ENCODE measurements at places on chromosomes 7 and 10.

DNA sequence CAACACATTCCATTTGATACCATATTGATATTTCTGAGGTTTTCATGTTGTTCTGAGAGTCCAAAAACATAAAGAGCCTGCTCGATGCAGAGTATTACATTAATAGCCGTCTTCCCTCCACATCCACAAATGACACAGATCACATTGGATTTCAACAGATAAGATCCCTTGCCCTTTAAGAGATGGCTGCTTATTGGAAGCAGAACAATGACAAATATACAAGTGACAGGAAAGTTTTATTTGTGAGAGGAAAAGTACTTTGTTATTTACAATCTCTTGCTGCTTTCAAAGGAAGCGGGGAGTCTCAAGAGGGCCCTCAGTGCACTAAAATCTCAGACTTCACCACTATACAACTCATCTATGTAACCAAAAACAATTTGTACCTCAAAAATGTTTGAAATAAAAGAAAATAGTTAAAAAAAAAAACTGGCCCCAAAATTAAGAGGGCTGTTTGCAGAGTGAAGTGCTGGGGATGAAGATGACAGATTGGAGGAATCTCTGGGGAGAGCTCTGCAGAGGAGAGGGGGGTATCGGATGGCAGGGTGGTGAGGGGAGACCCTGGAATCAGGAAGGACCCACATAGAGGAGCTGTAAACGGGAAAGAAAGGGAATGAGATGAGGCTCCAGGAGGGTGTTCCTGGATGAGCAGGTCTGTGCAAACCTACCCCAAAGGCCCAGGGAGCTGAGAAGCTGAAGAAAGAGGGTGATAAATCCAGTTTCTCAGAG lies 42.5 kb upstream of the ZNF438 start:
- DNase-seq: no peak

DNA sequence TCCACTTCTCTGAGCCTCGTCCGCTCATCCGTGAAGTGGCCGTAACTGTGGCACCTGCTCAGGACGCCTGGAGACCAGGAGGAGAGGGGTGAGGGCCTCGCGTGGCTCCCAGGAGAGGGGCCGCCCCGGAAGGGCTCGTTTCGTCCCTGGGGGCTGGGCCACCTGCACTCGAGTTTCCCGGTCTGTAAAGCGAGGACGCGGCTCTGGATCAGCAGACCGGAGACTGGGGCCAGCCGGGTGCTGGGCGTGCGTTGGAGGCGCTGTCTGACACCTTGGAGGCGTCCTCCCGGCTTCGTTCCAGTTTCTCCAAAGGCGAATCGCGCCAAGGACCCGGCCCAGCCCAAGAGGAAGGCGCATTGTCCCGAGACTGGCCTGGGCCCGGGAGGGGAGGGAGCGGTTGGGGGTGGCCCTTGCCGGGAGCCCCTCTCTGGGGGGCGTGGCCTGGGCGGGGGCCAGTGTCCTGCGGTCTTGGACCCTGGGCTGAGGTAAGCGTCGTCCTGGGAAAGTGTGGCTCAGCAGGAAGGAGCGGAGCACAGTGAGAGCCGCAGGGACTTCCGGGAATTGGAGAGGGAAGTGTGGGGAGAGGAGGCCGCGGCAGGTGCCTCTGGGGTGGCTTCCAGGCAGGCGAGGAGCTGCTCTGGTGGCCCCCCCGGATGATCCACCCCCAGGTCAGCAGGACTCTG lies 89.6 kb downstream of the FOXL3 start:
- DNase-seq: no peak

DNA sequence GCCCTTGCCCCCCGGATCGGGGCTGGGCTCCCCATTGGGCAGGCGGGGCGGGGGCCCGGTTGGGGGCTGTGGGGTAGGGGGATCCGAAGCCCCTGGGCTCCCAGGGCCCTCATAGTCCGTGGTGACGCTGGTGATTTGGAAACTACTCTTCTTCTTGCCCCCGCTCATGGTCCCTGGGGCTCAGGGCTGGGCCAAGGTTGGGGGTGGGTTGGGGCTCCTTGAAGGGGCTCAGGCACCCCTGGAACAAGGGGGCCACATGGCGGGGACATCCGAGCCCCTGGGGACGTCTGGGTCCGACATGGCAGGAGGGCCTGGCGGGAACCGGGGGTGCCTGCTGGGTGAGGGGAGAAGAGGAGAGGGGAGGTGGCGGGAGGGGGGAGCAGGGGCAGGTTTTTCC lies 1.1 kb downstream of the TSC22D4 start:
- DNase-seq: no peak

- no peak for DNase-seq
Observed at GRCh38 chr10:84406561-84406960, 78.2 kb downstream of the CCSER2 start.

- DNase-seq: no peak
Observed at GRCh38 chr7:2734084-2734686, 46.2 kb downstream of the AMZ1 start.

- no peak for DNase-seq
Observed at GRCh38 chr7:151925446-151926335, 30.6 kb upstream of the GALNTL5 start.

GRCh38 chr7:55568613-55569268 lies 3.6 kb downstream of the VOPP1 start:
- DNase-seq: no peak

DNA sequence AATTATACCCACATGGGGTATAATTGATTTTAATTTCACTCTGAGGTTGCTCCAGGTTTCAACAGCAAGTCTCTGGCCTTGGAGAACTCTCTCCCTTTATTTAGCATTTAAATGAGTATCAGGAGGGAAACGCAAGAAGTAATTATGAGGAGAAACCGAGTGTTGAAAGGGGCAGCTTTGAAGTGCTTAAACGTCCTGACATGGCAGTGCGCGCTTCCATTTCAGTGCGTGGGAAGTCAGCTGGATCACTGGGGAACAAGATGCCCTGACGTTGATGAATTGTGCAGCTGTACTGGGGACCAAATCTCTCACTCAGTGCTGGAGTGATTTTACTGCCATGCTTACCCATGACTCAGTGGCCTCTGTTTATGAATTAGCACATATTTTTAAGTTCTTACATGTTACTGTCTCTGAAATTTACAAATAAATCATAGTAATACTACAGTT lies 106.0 kb upstream of the PRR15 start:
- no peak for DNase-seq

DNA sequence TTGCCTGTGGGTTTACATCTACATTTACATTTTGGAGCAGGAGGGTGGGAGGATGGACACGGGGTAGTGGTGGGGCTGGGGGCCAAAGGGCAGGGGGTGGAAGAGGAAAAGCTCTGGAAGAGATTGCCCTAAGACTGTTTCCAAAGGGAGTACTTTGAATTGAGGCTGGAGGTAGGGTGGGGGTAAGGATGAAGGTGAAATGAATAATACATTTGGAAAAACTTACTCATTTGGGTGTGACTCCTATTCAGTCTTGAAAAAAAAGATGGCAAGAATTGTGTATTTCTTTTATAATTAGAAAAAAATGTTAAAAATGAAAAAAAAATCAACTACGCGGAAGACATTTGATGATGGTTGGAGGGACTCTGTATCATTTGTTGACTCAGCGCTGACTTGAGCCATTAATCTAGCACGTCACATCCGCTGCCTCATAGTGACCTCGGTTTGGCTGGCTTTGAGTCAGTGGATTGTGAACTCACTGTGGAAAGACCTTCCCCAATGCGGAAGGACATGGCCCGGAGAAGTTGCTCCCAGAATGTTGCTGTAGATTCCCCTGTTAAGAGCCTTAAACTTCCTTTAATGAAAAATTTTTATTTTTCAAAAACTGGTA lies 2.8 kb downstream of the FAM180A start:
- DNase-seq: no peak

GRCh38 chr10:57102236-57102635 lies 741.2 kb upstream of the ZWINT start:
- no peak for DNase-seq

GRCh38 chr7:131454498-131454897 lies 101.9 kb downstream of the PODXL start:
- no peak for DNase-seq

DNA sequence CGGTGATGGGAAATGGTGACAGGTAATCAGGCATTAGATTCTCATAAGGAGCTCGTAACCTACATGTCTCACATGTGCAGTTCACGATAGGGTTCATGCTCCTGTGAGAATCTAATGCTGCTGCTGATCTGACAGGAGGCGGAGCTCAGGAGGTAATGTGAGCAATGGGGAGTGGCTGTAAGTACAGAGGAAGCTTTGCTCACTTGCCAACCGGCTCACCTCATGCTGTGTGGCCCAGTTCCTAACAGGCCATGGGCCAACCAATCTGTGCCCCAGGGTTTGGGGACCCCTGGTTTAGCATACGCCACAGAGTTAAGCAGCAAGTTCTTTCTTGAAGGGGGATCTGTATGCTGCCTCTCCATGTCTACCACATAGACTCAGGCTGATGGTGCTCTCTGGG lies 133.1 kb downstream of the IQUB start:
- DNase-seq: no peak

DNA sequence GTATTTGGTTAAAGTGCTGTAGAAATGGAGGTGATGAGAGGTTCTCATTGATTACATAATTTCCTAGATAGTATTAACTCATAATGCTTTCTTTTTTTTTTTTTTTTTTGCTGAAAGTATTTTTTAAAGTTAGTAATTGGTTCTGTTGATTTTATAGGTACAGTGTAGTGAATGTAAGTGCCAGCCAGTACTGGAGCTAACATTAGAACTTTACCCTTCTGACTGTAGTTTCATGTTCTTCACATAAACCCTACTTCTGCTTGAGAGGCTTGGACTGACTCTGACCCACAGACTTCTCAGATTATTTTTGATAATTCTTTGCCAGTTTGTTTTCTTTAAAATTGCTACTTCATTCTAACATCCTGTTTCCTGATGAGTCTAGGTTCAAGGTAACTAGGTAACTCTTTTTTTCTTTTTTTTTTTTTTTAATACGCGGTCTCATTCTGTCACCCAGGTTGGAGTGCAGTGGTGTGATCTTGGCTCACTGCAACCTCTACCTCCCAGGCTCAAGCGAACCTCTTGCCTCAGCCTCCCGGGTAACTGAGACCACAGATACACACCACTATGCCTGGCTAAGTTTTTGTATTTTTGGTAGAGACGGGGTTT lies 92.2 kb upstream of the OIT3 start:
- DNase-seq: no peak

DNA sequence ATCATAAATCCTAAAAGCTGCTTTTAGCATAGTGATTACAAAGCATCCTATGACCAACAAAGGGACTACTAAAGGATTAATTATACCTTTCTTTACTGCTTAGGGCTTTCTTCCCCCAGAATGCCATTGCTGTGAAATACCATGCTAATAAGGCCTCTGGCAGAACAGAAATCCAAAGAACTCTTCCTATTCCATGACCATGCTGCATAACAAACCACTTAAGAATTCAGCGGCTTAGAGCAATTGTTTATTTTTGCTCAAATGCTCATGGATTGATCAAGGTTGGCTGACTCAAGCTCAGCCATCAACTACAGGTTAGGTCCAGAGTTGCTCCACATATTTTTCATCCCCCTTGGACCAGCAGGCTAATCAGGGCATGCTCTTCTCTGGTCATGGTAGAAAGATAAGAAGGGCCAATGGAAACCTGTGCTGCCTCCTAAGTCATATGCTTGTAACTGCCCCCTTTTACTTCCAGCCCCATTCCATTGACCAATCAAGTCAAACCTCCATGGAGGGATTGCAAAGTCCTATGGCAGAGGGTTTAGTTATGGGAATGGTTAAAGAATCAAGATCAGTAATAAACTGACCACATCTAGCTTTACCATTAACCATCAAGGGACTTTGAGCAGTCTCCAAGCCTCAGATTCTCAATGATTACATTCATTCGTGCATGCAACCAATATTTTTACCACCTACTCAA lies 244.4 kb upstream of the FZD1 start:
- DNase-seq: no peak

DNA sequence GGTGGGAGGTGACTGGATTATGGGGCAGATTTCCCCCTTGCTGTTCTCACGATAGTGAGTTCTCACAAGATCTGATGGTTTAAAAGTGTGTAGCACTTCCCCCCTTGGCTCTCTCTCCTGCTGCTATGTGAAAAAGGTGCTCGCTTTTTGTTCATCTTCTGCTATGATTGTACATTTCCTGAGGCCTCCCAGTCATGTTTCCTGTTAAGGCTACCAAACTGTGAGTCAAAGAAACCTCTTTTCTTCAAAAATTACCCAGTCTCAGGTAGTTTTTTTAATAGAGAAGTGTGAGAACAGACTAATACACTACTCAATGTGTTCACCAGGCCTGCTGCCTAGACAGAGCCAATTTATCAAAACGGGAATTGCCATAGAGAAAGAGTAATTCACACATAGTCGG lies 49.7 kb downstream of the SDHAF3 start:
- DNase-seq: no peak

- no peak for DNase-seq
Observed at GRCh38 chr10:21300551-21300950, 224.9 kb downstream of the SKIDA1 start.

GRCh38 chr7:66050990-66051448 lies 24.6 kb upstream of the ASL start:
- no peak for DNase-seq

Measured in activated T-helper 1 cell treated with anti-CD3 and anti-CD28 coated beads, Interleukin-2, amount 50 U/mL, for 16 hours (primary cell).